ENCODE measurements at places on chromosomes 5 and 9.

GRCh38 chr5:146410272-146410671 lies 36.9 kb upstream of the TCERG1 start:
- DNase-seq, result no peak

- DNase-seq, result no peak
Observed at GRCh38 chr5:140141241-140141640, 15.5 kb downstream of the IGIP start.

DNA sequence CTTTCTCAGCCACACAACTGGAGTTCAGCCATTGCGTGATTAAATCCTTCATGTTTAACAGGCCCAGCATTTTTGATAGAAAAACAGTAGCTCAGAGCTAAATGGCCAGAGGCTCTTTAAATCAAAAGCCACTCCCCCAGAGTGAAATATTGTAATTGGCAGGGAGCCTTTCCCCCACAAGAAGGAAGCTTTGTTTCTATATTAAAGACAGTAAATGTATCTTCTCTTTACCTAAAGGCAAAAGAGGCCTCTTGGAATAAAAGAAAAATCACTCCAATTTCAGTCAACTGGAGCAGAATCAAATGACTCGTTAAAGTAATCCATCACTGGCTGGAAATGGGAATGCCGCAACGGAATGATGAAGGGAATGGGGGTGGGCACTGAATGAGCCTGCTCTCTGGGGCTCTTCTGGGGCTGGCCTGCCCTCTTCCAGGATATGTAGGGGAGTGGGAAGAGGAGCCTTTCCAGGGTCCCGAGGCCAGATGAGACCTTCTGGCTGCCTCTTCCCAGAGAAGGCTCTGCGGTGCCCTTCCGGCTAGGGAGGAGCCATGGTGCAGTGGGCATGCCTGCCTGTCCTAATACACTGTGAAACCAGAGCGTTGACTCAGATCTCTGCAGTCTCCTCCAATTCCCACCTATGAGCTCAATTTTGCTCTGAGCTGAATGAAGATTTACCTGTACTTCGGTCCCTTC lies 45.2 kb downstream of the ANKDD1B start:
- DNase-seq, result peak; percentile 62

GRCh38 chr9:88090151-88090581 lies 48.1 kb downstream of the SPATA31C2 start:
- DNase-seq, result no peak

GRCh38 chr5:53438486-53439472 lies 41.6 kb upstream of the FST start:
- peak; percentile 58 for DNase-seq

DNA sequence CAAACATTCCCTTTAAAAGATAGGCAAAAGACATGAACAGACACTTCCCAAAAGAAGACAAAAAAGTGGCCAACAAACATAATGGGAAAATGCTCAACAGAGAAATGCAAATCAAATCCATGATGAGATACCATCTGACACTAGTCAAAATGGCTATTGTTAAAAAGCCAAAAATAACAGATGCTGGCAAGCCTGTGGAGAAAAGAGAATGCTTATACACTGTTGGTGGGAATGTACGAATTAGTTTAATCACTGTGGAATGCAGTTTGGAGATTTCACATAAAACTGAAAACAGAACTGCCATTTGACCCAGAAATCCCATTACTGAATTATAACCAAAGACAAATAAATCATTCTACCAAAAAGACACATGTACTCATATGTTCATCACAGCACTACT lies 58.3 kb upstream of the WDR41 start:
- DNase-seq, result no peak

DNA sequence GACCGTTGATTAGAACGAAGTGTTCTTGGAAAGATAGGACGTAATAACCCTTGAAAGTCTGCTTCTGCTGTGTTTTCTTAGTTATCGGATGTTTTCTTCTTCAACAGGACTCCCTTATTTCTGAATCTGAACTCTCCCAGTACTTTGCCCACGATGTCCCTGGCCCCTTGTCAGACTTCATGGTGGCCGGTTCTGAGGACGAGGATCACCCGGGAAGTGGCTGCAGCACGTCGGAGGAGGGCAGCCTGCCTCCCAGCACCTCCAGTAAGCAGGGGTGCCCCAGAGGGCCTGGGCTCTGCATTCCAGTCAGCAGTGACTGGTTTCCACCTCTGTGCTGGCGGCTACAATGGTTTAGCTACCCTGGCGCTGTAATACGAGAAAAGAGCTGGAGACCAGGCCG lies 102.1 kb downstream of the GOLPH3 start:
- no peak for DNase-seq

DNA sequence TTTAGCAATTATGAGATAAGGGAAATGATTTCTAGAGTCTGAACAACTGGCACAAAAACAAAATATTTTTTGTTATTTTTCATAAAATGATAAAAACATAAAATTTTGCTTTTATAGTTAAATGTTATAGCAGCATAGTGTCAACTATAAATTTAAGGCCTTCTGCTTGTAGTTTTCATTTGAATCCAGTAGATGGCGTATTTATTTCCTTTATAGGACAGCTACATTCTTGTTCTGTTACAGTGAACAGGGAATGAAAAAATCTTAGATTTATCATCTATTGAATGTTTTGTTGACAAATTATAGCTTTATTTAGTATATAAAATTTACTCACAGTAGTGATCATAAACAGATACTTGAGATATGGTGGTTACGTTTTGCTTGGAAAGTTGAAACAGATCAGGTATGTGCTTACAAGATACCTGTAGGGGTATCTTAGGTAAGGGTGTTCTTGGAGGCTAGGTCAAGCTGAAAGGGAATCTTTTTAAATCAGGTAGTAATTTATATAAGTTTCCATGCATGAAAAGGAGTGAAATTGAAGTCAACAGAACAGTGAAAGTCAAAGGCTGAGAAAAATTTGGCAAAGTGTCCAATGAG lies 239.3 kb upstream of the GRIN3A start:
- DNase-seq, result peak; percentile 11
